Right hindlimb (tissue), 1 donor: ENCODE measurements at places on chromosomes 2 and 18.

- no peak for DNase-seq
Observed at GRCh38 chr2:156379071-156379470, 46.5 kb upstream of the NR4A2 start.

DNA sequence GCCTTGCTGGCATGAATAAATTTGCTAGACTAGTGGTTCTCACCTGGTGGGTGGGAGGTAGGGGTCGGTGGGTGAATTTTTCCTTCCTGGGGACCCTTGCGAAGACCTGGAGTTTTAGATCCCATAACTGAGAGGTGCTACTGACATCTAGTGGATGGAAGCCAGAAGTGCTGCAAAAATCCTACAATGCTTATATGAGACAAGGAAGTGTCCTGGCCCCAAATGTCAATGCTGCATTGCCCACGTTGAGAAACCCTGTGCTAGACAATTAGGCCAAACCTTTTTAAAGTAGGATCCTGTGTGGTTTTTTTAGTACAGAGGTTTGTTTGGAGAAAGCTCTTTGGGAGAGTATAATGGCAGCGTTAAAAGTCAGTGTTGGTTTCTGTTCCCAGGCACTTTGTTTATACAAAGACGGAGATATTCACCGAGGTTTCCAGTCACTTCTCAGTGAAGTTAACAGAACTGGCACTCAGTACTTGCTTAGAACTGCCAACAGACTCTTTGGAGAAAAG is 9.6 kb downstream of the SERPINB8 start:
- DNase-seq = peak; percentile 51

- DNase-seq = no peak
Observed at GRCh38 chr2:20108655-20109396, 57.4 kb upstream of the LAPTM4A start.

- no peak for DNase-seq
Observed at GRCh38 chr2:101844055-101844635, 146.6 kb downstream of the MAP4K4 start.

DNA sequence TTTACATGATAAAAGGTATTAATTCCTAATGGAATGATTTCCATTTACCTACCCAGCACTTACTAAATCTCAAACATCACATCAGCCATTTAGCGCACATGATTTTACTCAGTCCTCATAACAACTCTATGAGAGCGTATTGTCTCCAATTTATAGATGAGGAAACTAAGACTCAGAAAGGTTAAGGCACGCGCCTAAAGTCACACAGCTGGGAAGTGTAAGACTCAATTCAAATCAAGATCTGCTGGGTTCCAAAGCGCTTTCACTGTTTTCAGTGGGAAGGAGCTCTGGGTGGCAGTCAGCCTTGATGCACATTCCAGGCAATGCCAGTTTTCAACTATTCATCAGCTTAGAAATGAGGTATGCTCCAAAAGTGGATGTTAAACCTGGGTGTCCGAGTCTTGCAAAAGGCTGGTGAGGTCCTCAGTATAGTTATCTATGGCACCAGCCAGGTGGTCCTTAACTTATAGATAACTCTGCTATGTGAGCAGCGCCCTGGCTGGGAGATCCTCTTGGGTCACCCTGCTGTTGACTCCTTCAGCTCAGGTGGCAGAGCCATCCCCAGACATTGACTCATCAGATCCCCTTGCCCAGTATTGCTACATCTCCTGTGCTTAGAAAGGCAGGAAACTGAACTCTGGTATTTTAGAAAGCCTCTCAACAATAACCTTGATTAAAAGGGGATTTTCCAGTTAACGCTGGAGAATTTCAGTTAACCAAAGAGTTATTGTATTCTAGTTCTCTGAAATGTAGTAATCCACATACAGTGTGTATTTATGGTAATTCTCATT is 47.1 kb downstream of the SLC4A1AP start:
- DNase-seq = no peak

GRCh38 chr2:15798701-15799431 is 141.5 kb upstream of the MYCN start:
- DNase-seq = no peak
